ENCODE measurements at places on chromosomes 13 and 19.

GRCh38 chr13:24910502-24911132, 146.6 kb downstream of the RNF17 start:
- no peak for DNase-seq

- DNase-seq = no peak
Measured at GRCh38 chr19:15122331-15123030, 15.3 kb downstream of the SYDE1 start.

DNA sequence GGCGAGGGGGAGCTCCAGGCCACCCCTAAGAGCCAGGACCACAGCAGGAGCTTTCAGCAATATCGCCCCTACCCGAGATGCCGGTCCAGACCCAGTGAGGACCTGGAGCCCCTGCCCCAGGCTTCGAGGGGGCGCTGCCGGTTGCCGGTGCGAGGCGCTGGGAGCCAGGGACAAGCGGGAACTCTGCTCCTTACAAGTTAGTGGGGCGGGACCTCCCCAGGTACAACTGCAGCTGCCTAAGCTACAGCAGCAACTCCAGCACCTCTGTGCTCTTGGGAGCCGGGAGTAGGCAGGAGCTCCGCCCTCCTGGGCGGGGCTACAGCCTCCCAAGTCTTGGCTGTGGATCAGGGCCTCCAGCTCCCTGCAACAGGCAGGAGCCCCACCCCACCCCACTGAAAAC, 15.2 kb upstream of the TSC22D1 start:
- DNase-seq = no peak

DNA sequence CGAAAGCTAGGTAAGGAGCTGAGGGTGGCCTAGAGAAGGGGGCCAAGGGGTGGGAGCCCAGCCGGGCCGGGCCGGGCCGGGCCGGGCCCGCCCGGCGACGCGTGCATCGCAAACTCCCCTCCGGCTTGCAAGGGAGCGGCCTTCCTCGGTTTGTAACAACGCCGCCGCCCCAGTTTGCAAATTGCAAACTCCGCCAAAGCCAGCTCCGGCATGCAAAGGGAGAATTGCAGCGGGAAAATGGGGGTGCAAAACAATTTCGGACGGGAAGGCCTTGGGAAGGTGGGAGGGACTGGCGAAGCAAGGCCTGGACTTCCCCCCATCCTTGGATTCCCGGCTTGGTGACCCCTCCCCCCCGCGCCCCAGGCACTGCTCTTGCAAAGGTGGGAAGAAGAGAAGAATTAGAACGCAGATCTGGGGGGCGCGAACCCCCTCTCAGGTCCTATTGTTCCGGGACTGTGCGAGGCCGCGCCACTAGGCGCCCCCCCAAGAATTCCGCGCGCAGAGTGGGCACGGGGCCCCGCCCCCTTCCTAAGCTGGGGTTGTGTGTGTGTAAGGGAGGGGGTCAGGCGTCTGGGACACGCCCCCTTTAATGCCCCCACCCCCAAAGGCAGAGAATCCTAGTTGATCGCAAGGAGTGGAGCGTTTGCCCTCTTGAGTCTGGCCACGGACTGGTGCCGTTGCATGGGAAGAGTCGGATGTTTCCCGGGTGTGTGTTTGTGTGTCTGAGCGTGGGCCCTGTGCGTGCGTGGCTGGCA, 926 bp downstream of the PRR12 start:
- DNase-seq = no peak

DNA sequence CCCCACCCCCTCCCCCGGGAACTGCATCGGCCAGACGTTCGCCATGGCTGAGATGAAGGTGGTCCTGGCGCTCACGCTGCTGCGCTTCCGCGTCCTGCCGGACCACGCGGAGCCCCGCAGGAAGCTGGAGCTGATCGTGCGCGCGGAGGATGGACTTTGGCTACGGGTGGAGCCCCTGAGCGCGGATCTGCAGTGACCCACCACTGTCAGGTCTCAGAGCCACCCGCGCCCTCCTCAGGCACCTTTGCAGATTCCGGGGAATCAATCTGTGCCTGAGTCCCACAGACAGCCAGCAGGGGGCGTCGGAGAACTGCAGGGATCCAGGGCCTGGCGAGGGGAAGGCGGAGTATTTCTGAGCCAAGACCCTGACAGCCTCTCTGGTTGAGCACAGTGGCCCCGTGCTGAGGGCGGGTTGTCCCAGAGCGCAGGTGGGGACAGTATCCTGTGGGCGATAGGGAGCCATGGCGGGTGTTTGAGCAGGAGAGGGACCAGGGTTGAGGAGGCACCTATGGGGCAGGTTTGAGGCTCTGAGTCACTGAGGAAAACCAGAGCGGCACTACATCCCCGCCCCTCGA, 30.4 kb upstream of the CYP4F8 start:
- DNase-seq = peak; percentile 3

DNA sequence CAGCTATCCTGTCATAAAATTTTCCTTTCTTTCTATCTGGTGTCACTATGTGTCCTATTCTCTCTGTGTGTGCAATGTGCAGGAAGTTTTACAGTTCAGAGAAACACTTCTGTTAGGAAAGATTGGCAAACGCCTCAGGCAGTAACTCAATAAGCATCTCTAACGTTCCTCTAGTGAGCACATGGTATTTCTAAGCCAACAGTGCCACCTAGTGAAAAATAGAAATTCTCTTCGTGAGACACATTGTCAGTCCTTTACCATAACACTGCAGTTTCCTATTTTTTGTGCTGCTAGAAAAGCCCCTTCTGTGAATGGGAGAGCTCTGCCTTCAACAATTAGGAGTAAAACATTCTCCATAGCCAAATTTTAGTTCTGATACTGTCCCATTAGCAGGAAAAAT, 50.7 kb downstream of the ZNF723 start:
- no peak for DNase-seq

- DNase-seq = no peak
Measured at GRCh38 chr19:9187191-9187590, 8.4 kb downstream of the OR7D2 start.

- DNase-seq = no peak
Measured at GRCh38 chr13:86974995-86975328, 696.2 kb upstream of the SLITRK5 start.

DNA sequence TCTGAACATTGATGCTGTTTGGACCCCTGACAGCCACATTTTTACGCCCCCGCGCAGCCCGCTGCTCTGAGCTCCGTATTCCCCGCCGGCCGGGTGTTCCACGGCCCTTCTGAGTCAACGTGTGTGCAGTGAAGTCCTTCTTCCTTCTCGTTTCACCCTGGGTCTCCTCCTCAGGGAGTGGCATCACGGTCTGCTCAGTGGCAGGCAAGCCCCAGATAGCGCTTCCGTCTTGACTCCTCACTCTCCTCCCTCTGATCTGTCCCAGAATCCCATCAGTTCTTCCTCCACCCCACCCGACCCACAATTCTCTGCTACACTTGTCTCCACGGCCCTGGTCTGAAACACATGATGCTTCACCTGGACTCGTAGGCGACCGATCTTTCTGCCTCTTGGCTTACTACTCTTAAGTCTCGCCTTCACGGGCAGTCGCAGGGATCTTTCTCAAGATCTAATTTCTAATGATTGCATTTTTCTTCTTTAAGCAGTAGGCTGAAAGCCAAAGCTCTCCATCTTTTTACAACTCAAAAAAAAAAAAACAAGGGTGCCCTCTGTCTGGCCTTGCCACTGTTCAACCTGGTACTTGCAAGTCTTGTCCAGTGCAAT, 33.9 kb downstream of the CCNE1 start:
- DNase-seq = peak; percentile 43

DNA sequence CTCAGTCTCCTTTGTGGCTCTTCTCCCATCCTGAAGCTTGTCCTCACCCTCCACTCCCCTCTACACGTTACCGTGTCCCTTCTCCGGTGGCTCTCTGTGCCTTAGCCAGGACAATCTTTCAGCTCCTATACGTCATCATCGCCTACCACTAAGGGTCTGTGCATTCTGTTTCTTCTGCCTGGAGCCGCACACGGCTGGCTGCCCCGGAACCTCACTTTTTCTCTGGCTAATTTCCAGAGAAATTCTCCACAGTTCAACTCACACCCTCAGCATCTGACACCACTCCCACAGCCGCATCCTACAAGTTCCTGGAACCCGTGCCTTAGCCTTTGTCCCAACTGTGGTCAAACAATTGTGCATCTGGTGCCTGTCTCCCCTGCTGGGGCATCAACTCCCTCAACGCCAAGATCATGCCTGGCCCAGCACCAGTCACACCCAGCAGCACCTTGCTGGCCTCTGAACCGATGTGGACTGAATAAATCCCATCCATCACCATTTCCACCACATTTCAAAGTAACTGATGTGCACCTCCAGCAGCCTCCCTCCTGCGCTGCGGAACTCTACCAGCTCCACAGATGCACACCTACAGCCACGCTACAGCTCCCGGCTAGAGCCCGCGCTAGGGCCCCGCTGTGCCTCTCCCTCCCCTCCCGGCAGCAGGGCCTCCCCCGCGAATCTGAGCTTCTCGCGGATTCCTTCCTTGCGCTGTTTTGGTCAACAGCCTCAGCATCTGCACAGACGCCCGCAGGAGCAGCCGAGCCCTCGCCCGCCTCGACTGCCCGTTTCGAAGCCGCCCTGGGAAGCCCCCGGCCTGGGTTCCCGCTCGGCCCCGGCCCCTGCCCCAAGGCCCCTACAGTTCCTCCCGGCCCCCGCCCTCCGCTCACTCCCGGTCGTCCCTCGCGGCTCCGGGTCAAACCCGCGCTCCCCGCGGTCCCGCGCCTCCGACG, 689 bp downstream of the DCUN1D2 start:
- DNase-seq = peak; percentile 61

DNA sequence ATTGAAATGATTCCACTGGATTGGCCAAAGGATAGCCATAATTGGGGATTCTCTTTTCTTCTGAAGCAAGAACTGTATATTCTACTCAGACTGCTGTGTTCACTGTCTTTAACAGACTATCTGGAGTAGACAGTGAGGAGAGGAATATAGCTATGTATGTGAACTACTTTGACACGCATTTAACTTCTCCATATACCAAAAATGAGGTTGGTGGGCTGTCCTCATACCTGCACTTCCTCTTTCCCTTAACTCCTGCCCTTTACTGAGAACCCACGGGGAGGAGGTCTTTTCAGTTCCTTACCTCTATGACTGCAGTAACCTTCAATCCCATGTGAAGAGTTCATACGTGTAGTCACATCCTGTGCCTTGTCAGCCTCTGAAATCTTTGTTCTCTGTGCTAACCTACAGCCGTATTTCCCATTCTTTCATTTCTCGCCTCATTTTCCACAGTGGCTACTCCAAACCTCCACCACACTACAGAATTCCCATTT, 305.8 kb downstream of the MTUS2 start:
- DNase-seq = no peak

- DNase-seq = peak; percentile 47
Measured at GRCh38 chr19:55369653-55370304, 484 bp downstream of the IL11 start.

DNA sequence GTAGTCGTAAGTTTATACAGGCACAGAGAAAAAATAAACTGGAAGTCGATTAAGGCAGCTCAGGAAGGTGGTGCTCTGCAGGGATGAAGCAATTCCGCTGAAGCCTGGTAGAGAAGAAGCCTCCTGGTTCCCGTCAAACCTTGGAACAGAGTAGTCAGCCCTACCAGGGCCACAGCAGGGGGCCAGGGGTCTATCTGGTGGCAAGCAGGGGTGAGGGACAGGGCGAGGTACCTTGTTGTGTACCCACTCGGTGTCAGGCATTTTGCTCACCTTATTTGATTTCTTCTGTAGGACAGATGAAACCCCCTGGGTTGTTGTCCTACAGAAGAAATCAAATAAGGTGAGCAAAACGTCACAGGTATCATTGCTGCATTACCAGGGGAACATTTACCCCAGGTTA, 70.6 kb downstream of the C13orf42 start:
- no peak for DNase-seq

DNA sequence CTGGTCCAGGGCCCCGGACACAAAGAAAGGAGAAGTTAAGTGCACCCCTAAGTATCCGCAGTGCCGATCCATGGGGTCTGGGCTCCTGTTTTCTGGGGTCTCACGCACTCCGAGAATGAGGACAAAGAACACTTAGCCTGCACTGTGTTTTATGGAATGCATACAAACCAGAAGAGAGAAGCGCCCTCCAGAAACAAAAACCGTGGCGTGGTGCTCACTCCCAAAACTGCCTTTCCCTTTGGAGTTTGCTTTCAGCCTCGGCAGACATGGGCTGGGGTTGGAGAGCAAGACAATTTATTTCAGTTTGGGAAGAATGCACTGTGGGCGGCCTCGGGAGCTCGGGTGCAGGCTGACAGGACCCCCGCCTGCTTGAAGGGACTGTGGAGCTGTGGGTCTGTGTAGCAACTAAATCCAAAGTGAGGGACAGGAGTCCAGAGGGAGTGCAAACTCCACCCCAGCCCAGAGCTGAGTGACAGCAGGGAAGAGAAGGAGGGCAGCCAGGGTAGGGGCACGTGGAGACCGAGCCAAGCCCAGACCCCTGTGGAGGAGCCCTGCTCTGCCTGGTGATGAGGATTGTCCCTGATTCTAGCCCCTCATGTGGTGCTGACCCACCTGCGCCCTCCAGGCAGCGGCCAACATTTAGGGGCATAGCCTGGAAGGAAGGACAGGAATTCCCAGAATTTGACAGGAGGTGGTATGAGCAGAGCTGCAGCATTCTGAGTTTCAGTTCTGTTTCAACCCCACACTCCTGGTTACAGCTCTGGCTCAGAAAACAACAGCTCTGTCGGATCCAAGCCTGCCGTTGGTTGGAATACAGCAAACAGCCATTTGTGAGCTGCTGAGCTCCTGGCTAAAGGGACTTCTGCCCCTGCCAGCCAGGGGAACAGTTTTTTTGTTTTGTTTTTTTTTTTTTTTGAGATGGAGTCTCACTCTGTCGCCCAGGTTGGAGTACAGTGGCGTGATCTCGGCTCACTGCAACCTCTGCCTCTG, 37.8 kb upstream of the POP4 start:
- DNase-seq = no peak

DNA sequence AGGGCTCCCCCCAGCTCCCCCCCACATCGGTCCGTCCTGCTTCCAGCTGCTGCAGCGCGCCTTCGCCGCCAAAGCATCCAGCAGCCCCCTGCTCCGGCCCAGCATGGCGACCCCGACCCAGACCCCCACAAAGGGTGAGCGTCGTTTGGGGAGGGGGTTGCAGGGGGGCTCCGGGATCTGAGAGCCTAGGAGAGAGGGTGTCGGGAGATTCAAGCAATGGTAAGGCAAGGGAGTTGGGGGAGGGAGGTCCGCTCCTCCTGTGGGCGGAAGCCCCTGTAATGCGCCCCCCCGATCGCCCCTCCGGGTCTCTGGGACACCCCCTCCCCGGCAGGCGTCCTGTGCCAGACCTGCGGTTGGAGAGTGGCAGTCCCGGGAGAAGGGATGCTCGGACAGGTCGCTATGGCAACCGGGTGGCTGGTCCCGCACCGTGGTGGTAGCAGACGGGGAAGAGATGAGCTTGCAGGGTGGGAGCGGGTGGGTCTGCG, at the start of gene FXYD7:
Gene FXYD7, plus strand, starts transcription at position 25 of the 485 bp plus-strand sequence. Its CDS starts 79 bp downstream, at position 104.
- DNase-seq = no peak

GRCh38 chr19:56111601-56112312, 9.3 kb downstream of the ZNF787 start:
- DNase-seq = no peak

- no peak for DNase-seq
Measured at GRCh38 chr13:44305286-44305685, 68.3 kb upstream of the SERP2 start.

DNA sequence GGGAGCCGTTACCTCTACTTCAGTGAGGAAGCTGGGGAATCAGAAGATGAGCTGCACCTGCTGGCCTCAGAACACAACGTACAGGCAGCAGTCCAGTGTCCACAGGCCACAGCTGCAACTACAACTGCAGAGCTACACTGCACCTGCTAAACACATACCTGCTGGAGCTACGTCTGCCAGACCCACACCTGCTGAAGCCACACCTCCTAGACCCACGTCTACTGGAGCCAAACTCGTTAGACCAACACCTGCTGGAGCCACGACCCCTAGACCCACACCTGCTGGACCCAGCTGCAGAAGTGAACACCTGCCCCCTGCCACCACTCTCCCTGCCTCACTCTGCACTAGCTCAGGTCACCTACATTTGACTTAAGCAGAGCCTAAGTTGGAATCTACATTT, 169.9 kb downstream of the USP12 start:
- no peak for DNase-seq

- no peak for DNase-seq
Measured at GRCh38 chr13:48162217-48162616, 67.3 kb upstream of the MED4 start.
